ENCODE measurements at places on chromosomes 4 and X.

DNA sequence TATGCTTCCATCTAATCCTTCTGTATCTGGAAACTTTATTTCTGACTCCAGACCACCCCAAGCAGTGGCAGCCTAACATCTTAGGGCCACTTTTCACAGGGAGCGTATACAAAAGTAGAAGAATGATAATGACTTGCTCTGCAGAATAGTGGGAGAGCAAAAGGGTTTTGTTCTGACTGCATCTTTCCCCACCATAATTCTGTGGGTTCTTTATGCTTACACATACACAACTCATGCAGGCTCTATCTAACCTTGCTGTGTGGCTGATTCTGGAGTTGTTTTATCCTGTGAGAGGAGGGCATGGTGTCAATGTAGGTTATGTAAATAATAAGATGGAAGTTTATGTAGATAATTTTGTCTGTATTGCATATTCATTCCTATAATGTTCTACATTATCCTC is 42.4 kb upstream of the NDNF start:
- DNase-seq, result no peak

GRCh38 chrX:134537179-134537955 is 77.4 kb downstream of the HPRT1 start:
- DNase-seq, result no peak

GRCh38 chr4:94583914-94584641 is 132.3 kb downstream of the PDLIM5 start:
- no peak for DNase-seq

DNA sequence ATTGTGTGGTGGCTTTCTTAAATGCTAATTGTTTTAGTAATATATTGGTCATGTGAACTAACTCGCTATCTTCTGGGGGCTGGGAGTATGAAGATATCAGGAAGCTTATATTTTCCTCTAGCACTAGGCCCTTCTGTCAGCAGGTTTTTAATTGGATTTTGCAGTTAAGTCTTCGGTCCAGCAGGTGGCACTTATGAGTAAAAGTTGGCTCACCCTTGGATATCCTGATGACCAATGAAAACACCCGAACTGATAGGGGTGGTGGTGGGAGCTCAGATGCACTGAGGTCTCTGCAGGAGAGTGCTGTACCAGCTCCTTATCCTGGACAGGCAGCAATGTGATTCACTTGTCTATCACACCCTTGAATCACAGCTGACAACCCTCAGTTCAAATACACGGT is 1365.8 kb upstream of the DIAPH2 start:
- peak; percentile 37 for DNase-seq

DNA sequence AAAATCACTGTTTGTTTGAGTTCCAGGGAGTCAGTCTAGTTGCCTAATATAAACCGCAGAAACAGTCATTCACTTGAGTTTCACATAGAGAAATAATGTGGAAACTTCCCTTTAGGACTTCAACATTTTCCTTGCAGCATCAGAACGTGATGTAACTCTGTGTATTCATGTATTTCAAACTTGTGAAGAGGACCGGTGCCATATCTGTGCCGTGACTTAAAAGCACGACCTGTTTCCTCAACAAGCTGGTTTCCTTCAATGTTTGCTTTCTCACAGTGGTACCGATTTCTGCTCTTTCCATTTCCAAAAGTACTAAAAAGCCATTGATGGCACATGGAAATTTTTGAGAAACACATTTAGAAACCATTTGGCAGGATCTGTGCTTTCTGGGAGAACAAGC is 166.6 kb upstream of the RAPGEF2 start:
- DNase-seq, result no peak

- DNase-seq, result no peak
Measured at GRCh38 chr4:83149865-83150652, 35.5 kb upstream of the PLAC8 start.
